Stimulated activated CD4-positive, alpha-beta T cell treated with anti-CD3 and anti-CD28 coated beads, TNF-alpha, amount 100 ng/mL, for 4 hours (primary cell): ENCODE measurements at places on chromosomes 7 and 10.

GRCh38 chr7:145009876-145010275, 174.0 kb upstream of the TPK1 start:
- DNase-seq: no peak

- DNase-seq: no peak
Measured at GRCh38 chr7:108227366-108227765, 97.2 kb upstream of the LAMB4 start.

DNA sequence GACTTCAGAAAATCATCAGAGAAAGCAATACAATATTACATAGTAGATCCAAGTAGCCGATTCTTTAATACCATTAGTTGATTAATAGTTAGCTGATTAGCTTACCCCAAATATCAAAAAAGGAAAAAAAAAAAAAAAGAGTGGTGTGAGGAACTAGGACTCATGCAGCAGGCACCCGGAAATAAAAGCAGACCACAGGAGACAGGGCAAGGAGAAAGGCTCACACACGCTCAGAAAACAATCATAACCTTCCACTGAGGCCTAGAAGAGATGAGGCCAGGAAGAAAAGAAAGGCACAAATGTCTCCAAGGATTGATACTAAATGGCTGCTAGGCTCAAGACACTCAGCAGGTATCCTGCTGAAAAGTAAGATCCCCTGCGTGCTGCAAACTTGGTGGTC, 25.9 kb downstream of the TRDMT1 start:
- no peak for DNase-seq

GRCh38 chr7:114534953-114535352, 120.3 kb downstream of the FOXP2 start:
- DNase-seq: no peak

- DNase-seq: no peak
Measured at GRCh38 chr7:127692200-127692599, 40.2 kb downstream of the SND1 start.

DNA sequence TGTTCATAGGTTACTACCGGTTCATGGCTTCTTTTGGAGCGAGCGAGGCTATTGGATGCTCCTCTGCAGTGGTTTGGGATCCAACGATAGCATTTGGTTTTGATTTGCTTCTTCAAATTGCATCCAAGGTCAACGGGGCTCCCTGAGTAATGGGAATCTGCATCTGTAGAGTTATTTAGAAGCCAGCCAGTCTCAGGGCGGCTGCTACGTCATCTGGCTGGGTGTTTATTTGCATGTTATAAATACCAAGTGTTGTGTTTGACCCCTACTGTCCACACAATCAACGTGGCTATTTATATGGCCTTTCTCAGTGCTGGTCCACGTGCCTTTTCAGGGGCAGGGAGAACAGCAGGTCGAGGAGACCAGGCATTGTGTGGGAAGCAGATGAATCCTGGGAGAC, 137.7 kb downstream of the PRPF18 start:
- no peak for DNase-seq
